ENCODE measurements at places on chromosomes 12 and 14.

DNA sequence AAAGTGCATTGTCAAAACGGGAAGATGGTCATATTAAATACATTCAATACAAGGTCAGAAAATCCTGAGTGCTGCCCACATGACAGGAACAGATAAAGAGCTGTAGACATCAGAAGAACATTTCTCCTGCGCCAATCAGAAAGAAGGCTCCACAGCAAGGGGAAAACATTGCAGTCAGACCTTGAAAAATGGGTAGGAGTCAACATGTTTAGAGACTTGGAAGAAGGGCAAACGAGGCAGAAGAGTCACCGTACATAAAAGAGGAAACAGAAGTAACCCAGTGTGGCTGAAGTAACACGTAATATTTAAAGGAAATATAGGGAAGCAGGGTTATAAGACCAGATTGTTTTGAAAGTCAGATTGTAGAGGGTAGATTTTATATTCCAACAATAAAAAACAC lies 11.9 kb downstream of the SPPL3 start:
- no peak for DNase-seq

DNA sequence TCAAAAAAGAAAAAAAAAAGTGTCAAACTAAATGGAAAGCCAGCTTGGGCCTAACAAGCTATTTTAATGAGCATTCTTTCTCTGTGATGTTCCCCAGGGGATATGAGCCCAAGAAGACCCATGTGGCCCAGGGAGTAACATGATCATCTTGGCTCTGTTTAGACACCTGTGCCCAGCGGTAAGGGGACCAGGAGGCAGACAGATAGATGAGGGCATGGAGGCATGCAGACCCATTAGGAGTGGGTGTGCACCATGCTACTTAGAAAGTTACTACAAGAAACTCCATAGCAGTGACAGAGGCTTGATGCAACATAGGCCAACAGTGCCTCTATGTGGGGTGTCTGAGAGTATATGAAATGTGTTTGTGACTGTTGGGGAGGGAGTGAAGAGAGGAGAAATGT lies 3.1 kb upstream of the CREBL2 start:
- no peak for DNase-seq

DNA sequence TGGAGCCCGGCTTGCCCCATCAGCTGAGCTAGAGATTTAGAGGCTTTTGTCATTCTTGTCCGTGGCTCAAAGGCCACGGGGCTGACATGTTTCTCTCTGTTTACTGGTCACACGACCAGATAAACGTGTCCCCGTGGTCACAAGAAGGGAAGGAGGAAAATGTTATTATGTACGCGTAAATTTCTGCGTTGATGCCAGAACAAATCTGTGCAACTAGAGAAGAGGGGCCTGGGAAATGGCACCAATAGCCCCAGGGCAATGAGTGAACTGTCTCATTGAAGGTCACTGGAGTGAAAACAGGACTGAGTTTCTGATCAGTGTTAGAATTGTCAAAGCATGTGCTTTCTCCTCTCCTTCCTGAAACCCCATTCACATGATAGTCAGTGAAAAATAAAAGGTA lies 25.3 kb downstream of the OAS2 start:
- DNase-seq = no peak

DNA sequence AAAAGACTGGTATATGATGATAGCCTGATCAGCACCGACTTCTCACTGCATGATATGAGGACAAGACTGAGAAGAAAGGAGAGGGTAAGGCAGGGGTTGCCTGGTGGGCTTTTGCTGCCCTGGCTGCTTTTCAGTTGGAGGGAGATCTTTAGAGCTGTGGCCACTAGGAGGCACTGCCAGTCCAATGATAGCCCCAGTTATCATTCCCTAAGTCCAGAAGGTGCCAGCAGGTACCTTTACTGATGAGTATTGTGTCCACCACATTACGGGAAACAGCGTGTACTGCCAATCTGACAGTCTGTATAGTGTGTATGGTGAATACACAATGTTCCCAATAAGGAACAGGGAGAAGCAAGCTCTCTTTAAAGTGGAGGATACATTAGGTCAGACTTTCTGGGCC lies 55.8 kb upstream of the CCDC175 start:
- DNase-seq = no peak

GRCh38 chr12:50825372-50825838 lies 17.3 kb upstream of the TMPRSS12 start:
- DNase-seq = no peak

DNA sequence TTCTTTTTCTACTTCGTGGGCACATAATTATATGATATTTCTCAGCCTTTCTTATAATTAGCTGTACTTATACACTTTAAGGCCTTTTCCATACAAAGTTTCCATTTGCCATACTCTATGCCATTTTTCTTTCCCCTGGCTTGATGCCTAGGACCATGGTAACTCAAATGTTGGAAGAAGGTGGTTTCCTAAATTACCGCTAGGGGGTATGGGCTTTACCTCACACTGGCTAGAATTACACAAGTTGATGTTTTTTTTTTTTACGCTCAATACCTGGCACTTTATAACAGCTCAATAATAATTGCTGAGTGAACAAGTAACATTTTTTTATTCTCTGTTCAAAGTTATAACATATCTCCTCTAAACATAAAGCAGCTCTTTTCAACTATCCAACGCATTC lies 306.8 kb upstream of the LRFN5 start:
- no peak for DNase-seq

DNA sequence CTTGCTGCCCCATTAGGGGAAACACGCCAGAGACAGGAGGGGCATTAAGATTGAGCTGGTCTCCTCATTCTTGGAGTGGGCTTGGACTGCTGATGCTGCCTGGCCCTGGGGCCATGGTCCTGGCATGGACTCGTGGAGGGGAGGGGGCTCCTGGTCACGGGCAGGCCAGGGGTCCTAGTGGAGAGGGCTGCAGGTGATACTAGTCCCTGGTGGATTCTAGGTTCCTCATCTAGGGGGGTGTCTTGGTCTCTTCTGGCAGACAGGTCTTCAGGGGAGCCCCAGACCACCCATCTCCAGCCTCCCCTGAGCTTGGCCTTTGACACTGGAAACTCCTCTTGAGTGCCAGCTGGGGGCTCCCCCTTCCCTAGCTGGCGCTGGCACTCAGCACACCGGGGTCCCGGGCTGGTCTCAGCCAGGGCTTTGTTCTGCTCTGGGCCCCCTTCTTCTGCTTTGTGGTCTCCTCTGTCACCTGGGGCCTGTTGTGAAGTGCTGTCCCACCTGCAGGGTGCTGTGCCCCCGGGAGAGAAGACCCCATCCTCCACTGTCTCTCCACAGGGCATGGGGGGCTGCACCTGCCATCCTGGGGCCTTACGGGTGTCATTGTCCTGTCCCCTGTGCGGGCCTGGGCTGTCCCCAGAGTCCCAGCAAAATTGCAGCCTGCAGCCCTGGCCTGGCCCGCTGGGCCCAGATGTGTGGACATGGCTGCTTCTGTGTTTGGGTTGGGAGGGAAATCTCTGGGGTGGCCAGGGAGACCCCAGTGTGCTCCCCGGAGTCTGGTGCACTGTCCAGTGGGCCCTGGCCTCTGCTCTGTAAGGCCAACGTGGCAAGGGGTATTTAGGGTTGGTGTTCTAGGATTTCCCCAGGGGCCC lies 2.3 kb downstream of the KIF26A start:
- DNase-seq = no peak

GRCh38 chr14:69924201-69924600 lies 45.0 kb downstream of the SMOC1 start:
- no peak for DNase-seq

DNA sequence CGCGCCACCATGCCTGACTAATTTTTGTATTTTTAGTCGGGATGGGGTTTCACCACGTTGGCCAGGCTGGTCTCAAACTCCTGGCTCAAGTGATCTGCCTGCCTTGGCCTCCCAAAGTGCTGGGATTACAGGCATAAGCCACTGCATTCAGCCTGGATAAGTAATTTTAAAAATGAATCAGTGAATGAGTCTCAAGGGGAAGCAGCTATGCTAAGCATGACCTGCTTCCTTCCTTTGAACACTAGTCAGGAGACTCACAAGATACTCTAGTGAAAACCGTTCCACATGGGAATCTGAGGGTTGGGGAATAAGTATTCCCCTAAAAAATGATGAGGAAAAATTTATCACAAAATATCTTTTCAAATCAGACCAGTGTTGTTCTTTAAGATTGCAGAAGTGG lies 10.7 kb upstream of the FAM234B start:
- DNase-seq = no peak

DNA sequence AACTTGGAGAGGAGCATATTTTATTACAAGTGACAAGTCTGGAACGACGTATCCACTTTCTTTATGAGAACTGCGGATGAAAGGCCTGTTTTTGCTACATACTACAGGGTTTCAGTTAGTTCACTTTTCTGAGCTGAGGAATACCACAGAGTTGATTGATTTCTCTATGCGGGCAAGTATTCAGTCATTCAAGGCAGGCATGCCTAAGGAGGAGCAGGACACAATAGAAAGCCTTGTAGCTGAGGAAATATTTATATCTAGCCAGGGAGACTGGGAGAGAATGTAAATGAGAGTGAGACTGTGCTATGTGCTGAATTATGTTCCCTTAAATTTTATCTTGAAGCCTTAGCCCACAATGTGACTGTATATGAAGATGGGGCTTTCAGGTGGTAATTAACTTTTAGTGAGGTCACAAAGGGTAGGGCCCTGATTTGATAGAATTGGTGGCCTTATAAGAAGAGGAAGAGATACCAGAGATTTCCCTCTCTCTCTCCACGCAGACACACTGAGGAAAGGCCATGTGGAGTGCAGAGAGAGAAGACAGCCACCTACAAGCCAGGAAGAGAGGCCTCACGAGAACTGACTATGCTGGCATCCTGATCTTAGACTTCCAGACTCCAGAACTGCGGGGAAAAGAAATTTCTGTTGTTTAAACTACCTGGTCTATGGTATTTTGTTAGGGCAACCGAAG lies 459.0 kb upstream of the ATP2B1 start:
- DNase-seq = no peak

DNA sequence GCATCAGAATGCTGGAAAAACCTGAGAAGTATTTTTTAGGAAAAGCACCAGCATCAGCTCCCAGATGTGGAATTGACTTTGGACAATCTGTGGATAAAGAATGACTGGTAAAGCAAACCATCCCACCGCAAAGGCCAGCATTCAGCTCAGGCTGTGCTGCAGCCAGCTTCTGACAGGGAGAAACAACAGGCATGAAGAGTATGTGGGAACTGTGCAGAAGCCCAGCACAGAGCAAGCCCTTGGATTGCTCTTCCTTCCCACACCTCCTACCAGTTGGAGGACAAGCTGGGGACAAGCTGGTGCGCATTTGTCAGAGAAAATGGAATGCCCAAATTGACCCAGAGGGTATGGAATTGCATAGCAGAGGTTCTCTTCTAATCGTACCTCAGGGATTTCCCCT lies 228.1 kb downstream of the ANO2 start:
- no peak for DNase-seq

DNA sequence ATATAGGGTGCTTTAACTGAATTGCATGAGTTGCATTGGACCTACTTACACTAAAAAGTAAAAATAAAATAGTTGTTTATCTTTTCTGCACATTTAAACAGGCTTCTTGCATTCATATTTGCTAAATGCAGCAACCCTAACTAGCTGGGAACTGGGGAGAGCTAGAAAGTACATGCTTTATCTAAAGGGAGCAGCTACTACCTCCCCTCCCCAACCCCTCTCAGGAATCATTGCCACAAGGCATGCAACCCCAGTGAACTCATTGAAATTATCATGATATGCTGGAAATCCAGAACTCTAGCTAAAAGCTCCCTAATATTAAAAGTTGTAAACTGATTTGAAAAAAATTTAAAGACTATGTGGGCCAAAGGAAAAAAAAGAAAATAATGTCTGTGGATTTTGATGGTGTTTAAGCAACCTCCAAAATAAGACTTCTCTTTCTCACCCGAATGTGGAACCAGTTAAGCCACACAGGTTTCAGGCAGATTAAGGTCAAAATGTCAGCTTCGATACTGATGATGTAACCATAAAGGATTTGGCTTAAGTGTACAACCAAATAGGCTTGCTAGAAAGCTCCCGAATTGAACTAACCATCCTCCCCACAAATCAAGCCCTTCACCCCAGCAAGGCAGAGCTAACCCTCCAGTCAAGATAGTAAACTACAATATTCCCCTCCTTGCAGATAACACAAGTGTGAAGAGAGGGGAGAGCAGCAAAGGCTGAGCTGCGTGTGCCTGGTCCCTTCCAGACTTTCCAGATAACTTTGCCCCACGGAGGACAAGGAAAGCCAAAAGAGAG lies 13.8 kb upstream of the POC1B start:
- DNase-seq = no peak

GRCh38 chr12:116402163-116402939 lies 124.9 kb upstream of the MED13L start:
- no peak for DNase-seq

DNA sequence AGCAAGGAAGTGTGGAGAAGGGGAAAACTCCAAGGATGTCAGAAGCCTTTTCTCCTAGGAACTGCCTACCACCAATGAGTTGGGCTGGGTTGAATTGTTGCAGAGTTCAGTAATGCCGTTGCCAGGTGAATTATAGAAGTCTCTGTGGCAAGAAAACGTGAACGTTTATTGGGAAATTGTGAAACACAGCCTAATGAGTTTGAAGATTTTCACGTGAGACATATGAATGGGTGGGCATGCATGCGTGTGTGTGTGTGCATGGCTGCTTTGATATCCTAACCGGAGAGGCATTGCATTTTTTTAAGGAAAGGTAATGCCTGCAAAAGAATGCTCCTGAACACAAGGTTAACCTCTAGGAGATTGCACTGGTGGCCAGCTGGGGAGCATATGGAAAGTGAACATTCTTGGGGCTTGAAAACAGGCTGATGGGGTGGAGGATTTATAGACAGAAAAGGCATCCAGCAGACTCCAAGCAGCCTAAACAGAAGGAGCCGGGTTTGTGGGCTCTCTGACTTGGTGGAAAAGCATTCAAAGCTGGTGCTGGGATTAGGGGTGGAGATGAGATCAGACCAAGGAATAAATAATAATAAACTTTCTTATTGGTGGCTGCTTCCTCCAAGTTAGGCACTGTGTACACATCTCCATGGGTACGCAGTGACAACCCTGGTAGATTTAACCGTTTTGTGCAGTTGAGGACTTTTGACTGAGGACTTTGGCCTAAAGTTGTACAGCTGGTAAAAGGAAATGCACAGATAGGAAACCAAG lies 67.8 kb downstream of the NTF3 start:
- DNase-seq = no peak

DNA sequence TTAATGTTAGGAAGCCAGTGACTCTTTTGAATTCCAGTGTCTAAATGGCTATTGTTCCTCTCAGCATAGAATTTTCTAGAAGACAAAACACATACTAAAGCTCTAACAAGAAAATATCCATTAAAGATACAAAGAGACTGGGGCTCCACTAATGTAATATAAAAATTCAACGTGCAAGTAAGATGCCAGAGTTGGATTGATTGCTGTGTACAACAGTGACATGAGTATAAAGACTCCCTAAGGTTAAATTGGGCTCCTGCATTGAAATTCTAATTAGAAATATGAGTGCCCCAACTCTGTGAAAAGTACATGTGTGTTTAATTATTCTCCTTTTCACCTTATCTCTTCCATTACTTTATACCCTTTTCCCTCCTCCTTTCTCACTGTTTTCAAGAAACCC lies 253.6 kb upstream of the G2E3 start:
- DNase-seq = no peak

- no peak for DNase-seq
Measured at GRCh38 chr14:29548948-29549370, 378.7 kb downstream of the PRKD1 start.

- no peak for DNase-seq
Measured at GRCh38 chr12:70772836-70773235, 135.6 kb upstream of the PTPRB start.
